H9 (cell line): ENCODE measurements at places on chromosomes 6 and 20.

DNA sequence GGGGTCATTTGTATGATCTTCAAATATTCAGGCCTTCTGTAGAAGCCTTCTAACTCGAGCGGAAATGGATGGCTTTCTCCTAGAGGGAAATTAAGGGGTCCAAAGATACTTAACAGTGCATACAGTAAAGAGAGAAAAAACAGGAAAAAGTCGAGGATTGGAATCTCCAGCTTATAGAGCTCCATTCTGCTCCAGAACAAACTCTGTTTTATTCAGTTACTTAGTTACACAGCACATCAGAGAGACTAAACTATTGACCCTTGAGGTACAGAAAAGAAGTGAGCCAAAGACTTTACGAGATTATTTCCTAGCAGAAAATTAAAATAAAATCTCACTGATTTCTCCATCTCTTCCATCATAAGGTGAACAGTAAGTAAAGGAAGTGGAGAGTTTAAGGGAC, 43.8 kb upstream of the DSE start:
- no peak for DNase-seq

DNA sequence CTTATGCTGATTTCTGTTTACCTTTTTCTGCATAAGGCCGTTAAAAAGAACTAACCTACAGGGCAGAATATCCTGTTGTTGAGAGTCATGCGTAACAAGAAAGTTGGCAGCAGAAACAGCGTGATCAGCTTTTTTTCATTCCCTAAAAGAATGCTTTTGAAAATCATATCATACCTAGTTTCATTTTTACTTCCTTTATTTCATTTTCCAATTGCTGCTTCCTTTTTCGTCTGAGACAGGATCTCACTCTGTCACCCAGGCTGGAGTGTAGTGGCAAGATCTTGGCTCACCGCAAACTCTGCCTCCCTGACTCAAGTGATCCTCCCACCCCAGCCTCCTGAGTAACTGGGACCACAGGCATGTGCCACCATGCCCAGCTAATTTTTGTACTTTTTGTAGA, 4.1 kb downstream of the CALHM6 start:
- no peak for DNase-seq

GRCh38 chr20:25087186-25087929, 5.4 kb upstream of the VSX1 start:
- no peak for DNase-seq

DNA sequence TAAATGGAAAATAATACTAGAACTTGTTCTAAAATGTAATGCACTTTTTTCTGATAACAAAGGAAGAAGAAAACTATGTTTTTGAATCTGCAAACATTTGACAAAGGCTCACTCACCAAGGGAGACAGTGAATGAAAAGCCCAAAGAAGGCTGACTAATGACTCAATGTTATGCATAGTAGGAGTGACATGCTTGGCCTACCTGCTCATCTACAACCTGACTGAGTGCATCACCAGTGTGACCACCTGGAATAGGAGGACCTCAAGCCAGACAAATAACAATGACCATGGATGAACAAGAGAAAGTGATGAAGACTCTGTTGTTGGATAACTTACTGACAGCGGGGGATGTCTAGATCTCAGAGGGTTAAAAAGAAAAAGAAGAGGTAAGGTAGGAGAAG, 157.2 kb downstream of the SIM1 start:
- no peak for DNase-seq

- no peak for DNase-seq
Measured at GRCh38 chr20:36177716-36178115, 23.2 kb downstream of the EPB41L1 start.

GRCh38 chr6:154872542-154873114, 122.5 kb upstream of the TIAM2 start:
- peak; percentile 60 for DNase-seq

GRCh38 chr6:87213364-87213763, 58.0 kb downstream of the ZNF292 start:
- DNase-seq, result no peak

- peak; percentile 80 for DNase-seq
Measured at GRCh38 chr6:99603421-99604165, 3.0 kb upstream of the PRDM13 start.

DNA sequence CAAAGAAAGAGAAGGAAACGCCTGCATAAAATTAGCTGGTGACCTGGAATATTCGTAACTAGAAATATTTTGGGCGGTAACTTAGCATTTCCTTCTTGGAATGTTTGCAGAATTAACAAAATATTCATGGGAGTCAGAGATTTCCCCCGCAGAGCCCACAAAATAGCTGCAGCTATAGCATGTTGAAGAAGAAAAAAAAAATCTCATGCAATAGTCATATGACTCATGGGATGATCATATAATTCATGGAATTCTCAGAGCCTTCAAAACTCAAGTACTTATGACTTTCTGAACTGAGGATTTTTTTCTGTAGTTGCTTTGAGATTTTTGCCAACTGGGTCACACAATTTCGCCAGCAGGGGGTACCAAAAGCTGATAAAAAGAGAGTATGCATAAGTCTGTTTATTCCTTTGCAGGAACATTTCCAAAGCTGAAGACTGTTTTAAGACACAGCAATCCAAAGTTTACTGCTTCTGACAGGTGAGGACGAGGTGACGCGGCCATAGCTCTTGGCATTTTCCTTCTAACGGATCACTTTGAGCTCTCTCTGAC, 586.0 kb upstream of the CHD6 start:
- DNase-seq, result no peak

DNA sequence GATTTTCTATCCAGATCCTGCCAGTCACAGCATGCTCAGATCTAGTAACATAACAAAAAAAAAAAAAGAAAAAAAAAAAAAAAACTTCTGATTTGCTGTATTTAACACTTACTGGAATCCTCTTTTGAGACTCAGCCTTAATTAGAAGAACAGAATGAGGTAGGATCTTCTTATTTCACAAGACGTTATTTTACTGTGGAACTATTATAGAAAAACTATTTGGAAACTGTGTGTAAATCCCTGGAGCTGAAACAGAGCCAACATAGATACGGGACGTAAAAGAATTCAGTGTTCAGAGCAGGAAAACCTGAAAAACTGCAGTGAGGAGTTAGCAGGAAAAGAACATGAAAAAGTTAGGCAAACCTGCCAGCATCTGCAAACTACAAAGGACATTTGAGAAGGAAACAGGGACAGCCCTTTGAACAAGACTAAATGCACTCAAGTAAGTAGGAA, 3.4 kb upstream of the ZNF217 start:
- no peak for DNase-seq

DNA sequence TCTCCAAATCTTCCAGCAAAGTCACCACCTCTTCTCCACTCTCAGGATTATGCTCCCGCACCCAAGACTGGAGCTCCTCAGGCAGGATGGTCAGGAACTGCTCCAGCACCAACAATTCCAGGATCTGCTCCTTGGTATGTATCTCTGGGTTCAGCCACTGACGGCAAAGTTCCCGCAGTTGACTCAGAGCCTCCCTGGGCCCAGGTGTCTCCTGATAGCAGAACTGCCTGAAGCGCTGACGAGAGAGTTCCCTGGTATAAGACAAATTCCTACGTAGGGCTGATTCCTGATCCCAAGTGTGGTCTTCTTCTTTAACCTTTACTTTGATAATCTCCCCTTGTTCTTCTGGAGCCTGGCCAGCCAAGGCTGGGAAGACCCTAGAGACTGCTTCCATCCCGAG, 60.6 kb downstream of the GPX5 start:
- DNase-seq, result no peak

DNA sequence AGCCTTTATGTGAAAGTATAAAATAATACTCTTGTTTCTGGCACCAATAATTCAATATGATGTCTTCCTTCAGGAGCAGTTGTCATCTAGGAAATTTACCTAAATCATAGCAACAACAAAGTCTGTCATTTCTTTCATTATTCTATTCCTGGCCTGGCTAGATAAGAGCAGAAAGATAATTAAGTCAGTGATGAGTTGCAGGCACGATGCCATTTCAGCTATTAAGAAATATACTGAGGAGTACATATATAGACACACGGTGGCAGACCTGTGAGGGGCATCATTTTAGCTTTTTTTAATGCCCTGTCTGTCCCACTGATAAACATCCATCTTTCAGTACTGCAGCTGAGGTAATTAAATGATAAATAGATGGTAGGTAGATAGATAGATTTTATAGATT, 756.1 kb upstream of the EPHA7 start:
- DNase-seq, result no peak

- DNase-seq, result no peak
Measured at GRCh38 chr20:19382386-19383340, 170.2 kb downstream of the SLC24A3 start.

DNA sequence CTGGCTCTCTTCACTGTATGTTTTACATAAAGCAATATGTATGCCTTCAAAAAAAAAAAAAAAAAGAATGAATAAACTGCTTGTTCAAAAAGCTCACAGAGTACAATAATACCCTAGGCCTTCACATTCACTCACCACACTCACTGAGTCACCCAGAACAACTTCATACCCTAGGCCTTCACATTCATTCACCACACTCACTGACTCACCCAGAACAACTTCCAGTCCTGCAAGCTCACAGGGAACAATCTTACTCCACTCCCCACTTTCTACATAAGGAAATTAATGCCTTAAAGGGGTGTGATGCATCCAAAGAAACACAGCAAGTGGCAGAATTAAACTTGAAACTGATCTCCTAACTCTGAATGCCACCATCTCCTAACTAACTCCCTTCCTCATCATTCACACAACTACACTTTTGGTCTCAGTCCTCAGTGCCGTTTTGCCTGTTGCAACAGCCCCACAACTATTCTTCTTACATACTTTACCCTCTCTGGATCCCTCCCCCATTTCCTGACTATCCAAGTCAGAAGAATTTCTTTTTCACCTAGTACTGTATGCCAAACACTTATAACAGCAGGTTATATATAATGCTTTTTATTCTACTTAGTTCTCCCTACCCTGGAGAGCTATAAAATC, 34.2 kb downstream of the NHSL1 start:
- no peak for DNase-seq

GRCh38 chr6:54114991-54115390, 3.7 kb downstream of the MLIP start:
- no peak for DNase-seq

- DNase-seq, result peak; percentile 17
Measured at GRCh38 chr20:24957326-24958016, 8.4 kb downstream of the CST7 start.

GRCh38 chr6:150006961-150007464, 18.3 kb downstream of the RAET1L start:
- DNase-seq, result no peak

DNA sequence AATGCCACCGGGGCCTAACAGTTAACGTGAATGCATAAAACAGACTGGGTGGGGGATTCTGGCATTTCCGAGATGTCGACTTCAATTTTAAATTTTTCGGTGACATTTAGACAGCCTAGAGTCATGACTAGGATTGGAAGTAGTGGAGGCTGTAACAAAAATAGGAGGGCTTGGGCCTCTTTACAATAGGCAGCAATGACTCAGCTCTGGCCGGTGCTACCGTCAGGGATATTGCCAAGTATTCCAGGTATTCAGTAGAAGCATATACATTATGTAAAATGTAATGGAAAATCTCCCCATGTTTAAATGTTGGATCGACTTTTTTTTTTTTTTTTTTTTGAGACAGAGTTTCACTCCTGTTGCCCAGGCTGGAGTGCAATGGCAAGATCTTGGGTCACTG, 136.2 kb upstream of the STMND1 start:
- DNase-seq, result no peak

DNA sequence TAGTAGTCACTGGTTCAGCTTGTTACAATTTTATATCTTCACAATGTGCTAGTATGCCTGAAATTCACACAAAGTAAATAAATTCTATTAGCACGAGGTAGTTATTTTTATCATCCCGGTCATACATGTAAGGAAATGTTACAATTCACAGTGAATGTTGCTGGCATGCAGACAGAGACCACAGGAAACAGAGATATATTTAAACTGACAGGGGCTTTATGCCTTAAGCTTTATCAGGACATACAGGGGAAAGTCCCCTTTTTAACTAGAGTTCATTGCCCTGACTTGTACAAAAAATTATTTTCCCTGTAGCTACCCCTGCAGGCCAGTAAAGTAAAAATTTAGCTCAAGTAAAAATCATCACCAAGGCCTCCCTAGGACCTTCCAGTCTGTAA, 712.0 kb upstream of the NRSN1 start:
- DNase-seq, result no peak

- no peak for DNase-seq
Measured at GRCh38 chr6:90975741-90976140, 388.9 kb upstream of the MAP3K7 start.

DNA sequence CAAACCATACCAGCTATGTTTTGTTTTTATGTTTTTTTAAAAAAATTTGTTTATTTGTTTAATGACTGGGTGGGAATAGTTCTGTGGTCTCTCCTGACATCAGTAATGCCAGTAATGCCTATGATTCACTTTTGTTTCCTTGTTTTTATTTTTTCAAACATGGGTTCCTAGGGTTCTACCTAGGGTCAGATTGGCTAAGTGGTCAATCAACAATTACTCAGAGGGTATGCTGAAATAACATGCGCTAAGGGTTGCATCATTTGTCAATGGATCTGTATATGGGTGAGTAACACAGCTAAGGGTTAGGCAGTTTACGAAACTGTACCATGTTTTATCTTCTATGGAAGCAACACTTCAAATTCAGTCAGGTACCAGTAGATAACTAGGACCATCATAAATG, 583.8 kb upstream of the GJE1 start:
- DNase-seq, result no peak

- DNase-seq, result no peak
Measured at GRCh38 chr20:46635514-46636136, 15.6 kb downstream of the SLC13A3 start.

GRCh38 chr6:143258945-143259344, 191.6 kb downstream of the ADAT2 start:
- DNase-seq, result no peak

DNA sequence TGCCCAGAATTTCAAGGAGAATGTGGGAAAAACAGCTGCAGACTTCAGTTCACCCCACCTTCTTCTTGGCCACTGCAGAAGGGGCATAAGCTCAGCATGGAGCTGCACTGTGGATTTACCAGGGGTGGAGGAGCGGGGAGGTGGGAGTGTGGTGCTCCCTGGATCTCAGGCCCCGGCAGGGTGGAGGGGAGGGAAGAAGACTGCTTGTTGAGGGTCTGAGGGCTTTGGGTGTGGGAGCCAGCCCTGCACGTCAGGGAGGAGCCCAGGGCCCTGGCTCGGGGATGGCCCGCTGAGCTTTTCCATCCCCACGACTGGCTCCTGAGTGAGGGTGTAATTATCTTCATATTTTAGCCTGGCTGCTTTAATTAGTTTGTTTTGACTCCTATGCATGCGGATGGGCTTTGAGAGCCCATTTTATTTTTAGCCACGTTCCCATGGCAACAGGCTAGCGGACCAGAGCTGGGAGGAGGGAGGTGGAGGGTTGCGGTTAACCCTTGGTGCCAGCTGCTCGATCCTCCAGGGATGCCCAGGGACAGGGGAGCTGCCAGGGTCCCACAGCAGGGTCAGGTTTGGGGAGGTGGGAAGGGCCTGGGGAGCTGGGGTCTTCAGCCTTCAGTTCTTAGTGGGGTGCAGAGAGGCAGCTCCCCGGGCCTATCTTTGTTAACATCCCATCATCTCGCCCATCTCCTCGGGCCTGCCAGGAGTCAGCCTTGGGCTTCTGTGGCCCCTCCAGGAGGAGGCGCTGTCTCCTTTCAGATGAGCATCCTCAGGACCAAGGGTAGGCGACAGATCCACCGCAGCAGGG, 68.2 kb downstream of the RAB44 start:
- peak; percentile 85 for DNase-seq
